ENCODE measurements at places on chromosomes 7 and 10.

DNA sequence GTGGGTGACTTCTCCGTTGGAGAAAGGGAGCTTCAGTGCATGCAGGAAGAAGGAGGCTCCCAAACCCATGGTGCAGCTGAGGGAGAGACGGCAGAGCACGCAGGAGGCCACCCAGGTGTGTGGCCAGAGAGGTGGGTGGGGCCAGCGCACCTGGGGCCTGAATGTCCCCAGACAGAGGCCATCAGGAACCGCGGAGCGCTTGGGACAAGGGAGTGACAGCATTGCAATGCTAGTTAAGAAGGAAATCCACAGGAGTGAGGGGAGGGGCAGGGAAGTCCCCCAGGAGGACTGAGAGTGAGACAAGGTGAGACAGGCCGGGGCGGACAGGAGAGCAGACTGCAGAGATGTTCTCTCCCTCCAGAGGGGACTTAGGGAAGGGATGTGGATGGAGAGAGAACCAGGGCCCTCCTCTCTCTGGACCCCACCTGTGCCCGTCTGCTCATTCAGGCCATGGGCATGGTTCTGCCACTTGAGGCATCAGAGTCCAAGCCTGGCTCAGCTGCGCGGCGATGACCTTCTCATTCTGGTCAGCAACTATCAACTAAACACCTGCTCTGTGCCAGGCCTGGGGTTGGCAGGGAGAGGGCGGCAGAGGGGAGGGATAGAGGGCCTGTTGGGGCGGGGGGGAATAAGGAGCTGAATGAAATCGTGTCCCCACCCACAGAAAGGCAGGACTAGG, 69.4 kb upstream of the COL13A1 start:
- no peak for DNase-seq

GRCh38 chr10:117535298-117536071, 7.1 kb upstream of the EMX2 start:
- no peak for DNase-seq

DNA sequence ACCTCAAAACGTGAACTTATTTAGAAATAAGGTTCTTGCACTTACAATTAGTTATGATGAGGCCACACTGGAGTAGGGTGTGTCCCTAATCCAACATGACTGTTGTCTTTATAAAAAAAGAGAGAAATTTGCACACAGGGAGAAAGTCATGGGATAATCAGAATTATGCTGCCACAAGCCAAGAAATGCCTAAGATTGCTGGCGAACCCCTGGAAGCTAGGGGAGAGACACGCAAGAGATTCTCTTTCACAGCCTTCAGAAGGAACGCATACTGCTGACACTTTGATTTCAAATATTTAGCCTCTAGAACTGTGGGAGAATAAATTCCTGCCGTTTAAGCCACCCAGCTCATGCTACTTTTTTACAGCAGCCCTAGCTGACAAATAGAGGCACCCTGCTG, 138.3 kb downstream of the CCDC71L start:
- DNase-seq, result no peak

DNA sequence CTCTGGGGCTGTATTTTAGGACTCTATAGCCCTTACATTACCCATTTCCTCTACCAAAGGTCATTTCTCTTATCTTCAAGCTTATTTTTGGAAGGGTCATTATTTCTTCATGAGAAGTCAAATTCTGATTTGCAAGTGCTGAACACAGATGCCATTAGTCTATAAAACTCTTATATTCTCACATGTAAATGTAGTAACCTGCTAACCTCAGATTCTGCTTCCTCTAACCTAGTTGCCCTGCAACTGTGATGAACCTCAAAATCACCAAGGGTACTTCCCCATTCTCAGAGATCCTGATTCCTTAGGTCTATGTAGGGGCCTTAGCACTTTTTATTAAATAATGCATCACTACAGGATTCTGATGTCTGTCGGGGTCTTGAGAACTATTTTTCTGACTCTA, 6.3 kb downstream of the FAS start:
- DNase-seq, result no peak

All from hypothalamus (tissue), 51 donors.